ENCODE measurements at places on chromosomes 5 and 9. TPM values are rescaled to one million over a fixed set of nuclear protein-coding genes. Genes with fewer than 3 reads are reported as not detected.
A peak's percentile ranks its signal among the peaks of the same experiment; 100 is the strongest.

GRCh38 chr9:27664121-27664779 lies 91.0 kb upstream of the C9orf72 start:
- DNase-seq = no peak

DNA sequence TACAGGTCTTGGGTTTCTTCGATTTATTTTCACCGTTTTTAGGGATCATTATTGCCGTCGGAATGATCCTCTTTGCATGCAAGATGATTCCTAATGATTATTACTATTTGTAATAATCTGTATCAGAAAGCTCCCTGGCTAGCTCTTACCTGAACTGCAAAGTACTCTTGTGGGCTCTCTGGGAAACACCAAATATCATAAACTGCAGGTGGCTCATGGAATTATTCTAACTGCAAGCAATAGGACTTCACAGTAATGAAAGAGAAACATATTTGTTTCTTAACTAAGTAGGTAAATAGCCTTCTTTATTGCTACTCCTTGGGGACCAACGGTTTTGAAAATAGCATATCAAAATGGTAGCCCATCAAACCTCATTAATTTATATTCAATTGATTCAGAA lies 219.4 kb downstream of the NFIB start:
- no peak for DNase-seq

- DNase-seq = no peak
Measured at GRCh38 chr5:14560091-14560595, 21.4 kb upstream of the OTULINL start.

GRCh38 chr9:136808806-136809158 lies 1.0 kb downstream of the RABL6 start:
- peak; percentile 40 for DNase-seq

DNA sequence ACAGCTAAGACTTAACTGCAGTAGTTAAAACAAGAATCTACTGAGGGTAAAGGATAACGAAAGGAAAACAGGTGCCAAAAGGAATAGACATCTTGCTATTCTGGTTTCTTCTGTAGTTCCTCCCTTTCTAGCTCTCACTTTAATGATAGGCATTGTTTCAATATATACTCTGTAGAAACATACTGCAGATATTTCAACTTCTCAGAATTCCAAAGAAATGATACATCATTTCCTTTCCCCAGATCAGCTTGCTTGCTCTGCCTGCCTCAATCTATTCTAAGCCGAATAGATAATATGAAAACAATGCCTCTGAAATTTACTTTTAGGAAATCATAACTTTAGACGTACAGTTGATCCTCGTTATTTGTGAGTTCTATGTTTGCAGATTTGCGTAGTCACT lies 46.3 kb downstream of the ACO1 start:
- DNase-seq = peak; percentile 64

- DNase-seq = peak; percentile 58
Measured at GRCh38 chr9:107739601-107740082, 250.1 kb upstream of the KLF4 start.

DNA sequence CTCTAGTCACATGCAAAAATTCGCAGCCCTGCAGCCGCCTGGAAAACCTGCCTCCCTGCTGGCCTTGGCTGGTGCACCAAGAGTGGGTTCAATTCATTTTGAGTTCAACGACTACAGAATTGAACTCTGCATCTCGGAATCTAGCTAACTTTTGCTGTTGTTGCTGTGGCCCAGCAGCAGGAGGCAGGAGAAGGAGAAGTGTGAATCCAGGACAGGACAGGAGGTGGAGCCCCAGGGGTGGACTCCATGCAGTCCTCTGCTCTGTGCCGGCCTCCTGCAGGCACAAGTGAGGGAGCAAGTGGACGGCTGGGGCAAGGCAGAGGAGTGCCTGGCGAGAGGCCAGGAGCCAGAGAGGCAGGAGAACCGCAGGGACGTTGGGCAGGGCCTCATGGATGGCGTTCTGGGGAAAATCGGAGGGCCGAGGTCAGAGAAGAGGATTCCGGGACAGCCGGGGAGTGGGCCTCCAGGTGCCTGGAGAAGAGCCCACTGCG lies 214.2 kb downstream of the FANCC start:
- DNase-seq = no peak

GRCh38 chr5:78215972-78216371 lies 78.5 kb downstream of the AP3B1 start:
- DNase-seq = no peak

GRCh38 chr5:138898299-138898698 lies 23.2 kb upstream of the LRRTM2 start:
- DNase-seq = no peak

- no peak for DNase-seq
Measured at GRCh38 chr5:131224387-131225201, 39.3 kb upstream of the CDC42SE2 start.

DNA sequence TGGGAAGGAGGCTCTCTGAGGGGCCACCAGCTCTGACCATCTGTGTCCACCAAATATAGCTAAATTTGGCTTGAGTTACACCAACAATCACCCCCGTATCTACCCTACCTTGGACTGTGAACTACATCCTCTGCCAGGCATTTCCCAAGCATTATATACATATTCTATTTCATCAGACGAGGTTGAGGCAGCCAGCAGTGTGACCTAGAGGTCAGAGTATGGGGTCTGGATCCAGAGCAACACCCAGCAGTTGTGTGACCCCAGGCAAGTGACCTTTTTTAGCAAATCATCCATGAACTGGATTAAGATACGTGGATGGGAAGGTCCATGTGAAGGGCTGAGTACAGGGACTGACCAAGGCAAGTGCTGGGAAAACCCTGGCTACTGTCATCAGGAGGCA lies 180.6 kb downstream of the HSPA4 start:
- no peak for DNase-seq

DNA sequence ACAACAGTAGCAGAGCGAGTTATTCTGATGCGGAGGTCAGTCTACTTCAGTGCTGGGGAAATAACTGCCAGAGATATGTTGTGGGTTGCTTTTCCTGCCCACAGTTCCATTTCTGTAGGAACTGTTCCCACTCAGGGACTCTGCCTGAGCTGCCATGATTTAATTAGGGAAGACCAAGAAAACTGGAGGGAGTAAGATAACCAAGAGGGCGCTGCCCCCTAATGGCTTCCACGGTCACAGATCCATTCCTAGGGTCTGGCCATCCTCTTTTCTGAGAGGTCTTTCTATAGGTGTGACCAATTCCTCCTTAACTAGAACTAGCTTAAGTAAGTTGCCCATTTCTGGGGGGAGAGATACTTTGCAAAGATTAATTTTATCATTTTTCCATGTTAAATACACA lies 125.9 kb downstream of the APBA1 start:
- DNase-seq = no peak

DNA sequence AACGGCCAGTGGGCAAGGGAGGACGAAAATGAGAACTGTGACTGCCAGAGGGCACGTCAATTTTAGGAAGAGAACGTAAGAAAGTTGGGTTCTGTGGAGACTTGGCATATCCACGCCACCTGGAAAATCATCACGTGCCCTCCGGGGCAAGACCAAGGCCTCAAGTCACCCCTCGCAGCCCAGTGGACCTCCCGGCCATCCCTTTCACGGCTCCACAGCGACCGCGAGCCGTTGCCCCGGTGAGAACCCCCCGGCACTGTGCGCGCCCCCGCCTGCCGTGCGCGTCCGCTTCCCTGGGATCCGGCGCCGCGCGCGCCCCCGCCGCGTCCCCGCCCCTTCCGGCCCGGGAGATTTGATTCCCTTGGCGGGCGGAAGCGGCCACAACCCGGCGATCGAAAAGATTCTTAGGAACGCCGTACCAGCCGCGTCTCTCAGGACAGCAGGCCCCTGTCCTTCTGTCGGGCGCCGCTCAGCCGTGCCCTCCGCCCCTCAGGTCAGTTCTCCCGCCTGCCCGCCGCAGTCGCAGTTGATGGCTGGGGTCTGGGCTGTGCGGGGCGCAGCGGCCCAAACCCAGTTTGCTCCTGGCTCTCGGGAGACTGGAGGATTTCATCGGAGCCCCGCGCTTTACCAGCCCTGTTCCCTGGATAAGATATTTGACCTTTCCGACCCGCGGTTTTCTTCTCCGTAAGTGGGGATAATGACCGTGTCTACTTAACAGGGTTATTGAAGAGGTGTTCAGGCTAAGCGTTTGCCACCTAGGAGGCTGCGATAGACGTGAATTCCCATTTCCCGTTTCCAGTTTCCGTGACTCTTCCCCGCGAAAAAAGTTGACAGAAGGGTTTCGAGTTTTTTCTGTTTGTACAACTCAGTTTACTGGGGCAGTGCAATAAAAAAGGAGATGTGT lies at the start of gene MELK:
TSS of gene MELK (plus strand) at position 381 of the 904 bp plus-strand sequence. CDS start 8,787 bp downstream, outside the sequence.
- peak; percentile 51 for DNase-seq

DNA sequence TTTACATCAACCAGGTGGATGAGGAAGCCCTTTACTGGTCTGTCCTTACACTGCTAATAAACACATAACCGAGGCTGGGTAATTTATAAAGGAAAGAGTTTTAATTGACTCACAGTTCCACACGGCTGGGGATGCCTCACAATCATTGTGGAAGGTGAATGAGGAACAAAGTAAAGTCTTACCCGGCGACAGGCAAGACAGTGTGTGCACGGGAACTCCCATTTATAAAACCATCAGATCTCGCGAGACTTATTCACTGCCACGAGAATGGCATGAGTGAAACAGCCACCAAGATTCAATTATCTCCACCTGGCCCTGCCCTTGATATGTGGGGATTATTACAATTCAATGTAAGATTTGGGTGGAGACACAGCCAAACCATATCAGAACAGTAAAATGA lies 67.3 kb upstream of the GRAMD2B start:
- no peak for DNase-seq

- no peak for DNase-seq
Measured at GRCh38 chr9:37839496-37840461, 39.2 kb downstream of the DCAF10 start.

DNA sequence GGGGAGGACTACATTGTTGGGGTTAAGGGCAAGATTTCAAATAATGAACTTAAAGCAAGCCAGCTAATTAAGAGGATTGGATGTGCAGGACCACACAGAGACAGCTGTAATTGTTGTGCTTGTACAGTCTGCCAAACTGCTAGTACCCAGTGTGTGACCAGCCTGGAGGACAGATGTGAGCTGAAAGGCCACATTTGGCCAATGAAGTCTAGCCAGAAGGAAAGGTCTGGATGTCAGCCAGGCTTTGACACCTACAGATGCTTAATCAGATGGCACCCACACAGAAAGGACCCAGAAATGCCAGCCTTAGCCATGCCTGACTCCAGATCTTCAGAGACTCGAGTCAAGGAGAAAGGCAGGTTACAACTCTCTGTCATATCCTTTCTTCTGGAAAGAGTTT lies 491.1 kb downstream of the KIF4B start:
- DNase-seq = no peak

DNA sequence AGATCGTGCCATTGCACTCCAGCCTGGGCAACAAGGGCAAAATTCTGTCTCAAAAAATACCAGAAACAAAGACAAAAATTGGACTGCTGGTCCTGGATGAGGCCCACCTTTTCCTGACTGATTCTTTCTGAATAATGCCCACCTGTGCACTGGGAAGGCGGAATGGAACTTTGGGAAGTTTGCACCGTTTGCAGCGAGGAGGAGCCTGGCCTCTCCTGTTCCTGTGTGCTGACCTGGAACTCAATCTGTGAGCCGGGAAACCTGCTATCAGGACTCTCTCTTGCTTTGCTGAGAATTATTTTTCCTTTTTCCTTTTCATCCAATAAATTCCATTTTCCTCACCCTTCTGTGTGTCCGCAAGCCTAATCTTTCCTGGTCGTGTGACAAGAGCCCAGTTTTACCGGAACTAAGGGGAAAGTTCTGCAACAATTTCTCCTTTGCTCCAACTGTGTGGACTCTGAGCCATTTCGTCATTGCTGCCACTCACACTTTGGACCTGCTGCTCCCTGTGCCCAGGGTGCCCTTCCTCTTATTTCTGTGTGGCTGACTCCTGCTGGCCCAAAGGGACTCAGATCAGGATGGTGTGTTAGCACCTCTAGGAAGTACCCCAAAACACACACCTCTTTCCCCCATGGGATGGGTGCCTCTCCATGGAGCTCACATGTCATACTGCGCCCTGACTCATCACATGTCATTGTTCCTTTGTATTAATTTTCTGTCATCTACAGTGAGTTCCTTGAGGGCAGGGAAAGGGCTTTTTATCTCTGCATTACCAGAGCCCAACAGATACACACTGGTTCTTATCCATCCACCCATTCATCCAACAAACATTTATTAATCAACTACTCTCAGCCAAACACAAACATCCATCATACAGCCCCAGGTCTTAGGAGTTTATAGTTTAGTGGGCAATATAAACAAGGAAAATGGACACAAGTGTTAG lies 4.7 kb upstream of the GLRX start:
- DNase-seq = no peak

SLC6A18 gene
- total RNA-seq = not detected

NIPAL4 gene
- 7.1 TPM for total RNA-seq

HARS2 gene
- total RNA-seq = 26.5 TPM

DOK3 gene
- total RNA-seq = 16.3 TPM

PPIP5K2 gene
- 59.7 TPM for total RNA-seq

PCDHGB5 gene
- 1.1 TPM for total RNA-seq

GARIN3 gene
- total RNA-seq = not detected

ZFP37 gene
- 2.1 TPM for total RNA-seq

PCDHB4 gene
- total RNA-seq = 1.1 TPM

PRR16 gene
- 9.1 TPM for total RNA-seq
